ENCODE measurements at places on chromosomes 2 and 18. TPM values are rescaled to one million over a fixed set of nuclear protein-coding genes. Genes with fewer than 3 reads are reported as not detected.

- H3K27me3 ChIP-seq, result peaks cover 2% of the 10 kb centered on the region
- no peak for DNase-seq
- H3K36me3 ChIP-seq, result no peaks in the 10 kb centered on the region
- H3K4me1 ChIP-seq, result no peaks in the 10 kb centered on the region
- no peak overlapping the region for H3K4me3 ChIP-seq
These were observed 96.2 kb downstream of the GALNT3 start for GRCh38 chr2:165697748-165698443.

- DNase-seq, result no peak
- H3K4me3 ChIP-seq, result no peak overlapping the region
- peaks cover 9% of the 10 kb centered on the region for H3K4me1 ChIP-seq
- no peaks in the 10 kb centered on the region for H3K27me3 ChIP-seq
- H3K36me3 ChIP-seq, result no peaks in the 10 kb centered on the region
These were observed 39.1 kb downstream of the TMEFF2 start for GRCh38 chr2:192155511-192156118.

- H3K36me3 ChIP-seq, result no peaks in the 10 kb centered on the region
- H3K27ac ChIP-seq, result no peak overlapping the region
- no peak for DNase-seq
- H3K27me3 ChIP-seq, result no peaks in the 10 kb centered on the region
- H3K4me1 ChIP-seq, result no peaks in the 10 kb centered on the region
- H3K4me3 ChIP-seq, result no peak overlapping the region
These were observed 996.2 kb downstream of the SUCLG1 start for GRCh38 chr2:83462881-83463280.

- no peaks in the 10 kb centered on the region for H3K27me3 ChIP-seq
- no peak overlapping the region for H3K27ac ChIP-seq
- H3K4me3 ChIP-seq, result no peak overlapping the region
- H3K36me3 ChIP-seq, result no peaks in the 10 kb centered on the region
- DNase-seq, result no peak
These were observed 66.9 kb downstream of the VSNL1 start for GRCh38 chr2:17607379-17607778.

DNA sequence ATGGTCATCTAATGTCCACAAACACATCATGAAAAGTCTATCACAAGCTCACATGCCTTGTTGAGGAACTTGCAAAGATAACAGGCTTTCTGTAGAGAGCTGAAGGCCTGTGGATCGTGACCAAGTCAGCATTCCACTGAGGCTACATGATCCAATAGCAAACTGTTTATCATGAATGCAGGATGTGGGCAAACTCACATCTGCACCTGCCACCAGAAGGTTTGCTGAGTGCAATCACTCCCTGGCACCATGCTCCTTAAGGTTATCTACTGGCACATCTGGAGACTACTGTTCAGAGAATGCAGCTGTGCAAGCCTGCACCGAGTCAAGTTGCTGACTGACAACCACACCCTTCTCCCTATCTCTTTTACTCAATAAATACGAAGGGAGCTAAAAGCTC lies 67.3 kb upstream of the ACAA2 start:
- H3K27me3 ChIP-seq, result peaks cover under 1% of the 10 kb centered on the region
- DNase-seq, result no peak
- H3K27ac ChIP-seq, result no peak overlapping the region
- peaks cover 2% of the 10 kb centered on the region for H3K4me1 ChIP-seq

DNA sequence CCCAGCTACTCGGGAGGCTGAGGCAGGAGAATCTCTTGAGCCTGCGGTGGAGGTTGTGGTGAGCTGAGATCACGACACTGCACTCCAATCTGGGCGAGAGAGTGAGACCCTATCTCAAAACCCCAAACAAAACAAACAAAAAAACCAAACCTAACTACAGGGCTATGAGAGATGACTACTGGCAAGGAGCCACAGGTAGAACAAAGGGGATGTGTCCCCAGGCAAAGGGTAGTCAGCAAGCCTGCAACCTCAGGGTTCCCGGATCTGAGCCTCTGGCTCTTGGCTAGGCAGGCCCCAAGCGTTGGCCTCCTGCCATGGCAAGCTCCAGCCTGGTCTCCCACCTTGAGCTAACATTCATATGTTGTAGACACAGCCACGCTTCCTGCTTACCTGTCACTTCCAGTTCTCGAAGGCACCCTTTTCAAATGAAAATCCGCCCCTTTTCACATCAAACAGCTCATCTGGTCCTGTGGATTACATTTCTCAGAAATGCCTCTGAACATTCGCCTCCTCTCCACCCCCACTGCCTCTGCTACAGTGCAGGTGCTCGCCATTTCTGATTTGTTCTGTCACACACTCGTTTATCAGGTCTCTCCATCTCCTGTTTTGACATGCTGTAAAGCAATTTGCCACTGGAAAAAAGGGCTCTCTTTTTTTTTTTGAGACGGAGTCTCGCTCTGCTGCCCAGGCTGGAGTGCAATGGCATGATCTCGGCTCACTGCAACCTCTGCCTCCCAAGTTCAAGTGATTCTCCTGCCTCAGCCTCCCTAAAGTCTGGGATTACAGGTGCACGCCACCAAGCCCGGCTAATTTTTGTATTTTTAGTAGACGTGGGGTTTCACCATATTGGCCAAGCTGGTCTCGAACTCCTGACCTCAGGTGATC lies 13.1 kb upstream of the ACTR3 start:
- no peak overlapping the region for H3K4me3 ChIP-seq
- DNase-seq, result no peak
- H3K27me3 ChIP-seq, result no peaks in the 10 kb centered on the region
- H3K4me1 ChIP-seq, result peaks cover 17% of the 10 kb centered on the region
- H3K36me3 ChIP-seq, result no peaks in the 10 kb centered on the region

GRCh38 chr2:215758691-215759090 lies 254.7 kb downstream of the MREG start:
- no peaks in the 10 kb centered on the region for H3K36me3 ChIP-seq
- H3K27ac ChIP-seq, result peak overlapping the region; percentile 80
- no peak for DNase-seq
- peaks cover 32% of the 10 kb centered on the region for H3K4me1 ChIP-seq
- no peaks in the 10 kb centered on the region for H3K27me3 ChIP-seq
- H3K4me3 ChIP-seq, result peak overlapping the region; percentile 26

Gene CLEC4F
- not detected for total RNA-seq

Gene PNPT1
- 22.8 TPM for total RNA-seq

Gene ATP5MC3
- 87.2 TPM for total RNA-seq

DNA sequence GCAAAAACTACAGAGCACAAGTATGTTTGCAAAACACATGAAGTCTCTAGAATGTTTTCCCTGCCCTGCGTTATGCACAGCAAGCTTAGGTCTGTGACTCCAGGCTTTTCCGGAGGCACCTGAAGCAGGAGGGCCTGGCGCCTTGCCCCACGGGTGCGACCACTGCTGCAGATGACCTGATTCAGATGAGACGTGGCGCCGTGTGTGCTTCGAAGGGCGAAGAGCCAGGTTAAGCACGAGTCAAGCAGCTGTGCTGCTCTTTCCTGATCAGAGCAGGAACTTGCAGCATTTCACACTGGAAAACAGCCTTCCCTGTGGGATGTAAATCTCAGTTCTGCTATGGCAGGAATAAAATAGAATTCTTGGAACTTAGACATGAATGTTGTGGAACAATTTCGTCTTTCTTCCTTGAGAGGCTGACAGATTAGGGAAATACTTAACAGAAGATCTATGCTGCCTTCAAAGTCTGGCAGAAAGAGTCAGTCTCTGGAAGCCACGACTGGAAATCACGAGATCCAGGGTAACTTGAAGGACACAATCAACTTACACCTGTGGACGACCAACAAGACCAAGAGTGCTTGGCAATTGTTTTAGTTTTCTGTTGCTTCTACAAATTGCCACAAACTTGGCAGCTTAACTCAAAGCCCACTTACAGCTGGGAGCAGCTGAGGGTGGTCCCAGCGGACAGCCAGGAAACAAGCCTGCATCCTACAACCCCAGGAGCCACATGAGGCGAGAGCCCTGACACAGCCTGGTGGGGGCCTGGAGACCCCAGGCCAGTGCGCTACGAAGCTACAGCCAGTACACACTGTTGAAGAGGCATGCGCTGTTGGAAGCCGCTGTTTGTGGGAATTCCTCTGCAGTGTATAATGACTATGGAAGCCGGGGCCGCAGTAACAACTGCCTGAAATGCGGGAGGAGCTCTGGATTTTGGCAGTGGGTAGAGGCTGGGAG lies 42.9 kb downstream of the EIPR1 start:
- no peak overlapping the region for H3K27ac ChIP-seq
- no peak overlapping the region for H3K4me3 ChIP-seq
- H3K27me3 ChIP-seq, result no peaks in the 10 kb centered on the region
- H3K36me3 ChIP-seq, result peaks cover 14% of the 10 kb centered on the region
- DNase-seq, result no peak

DNA sequence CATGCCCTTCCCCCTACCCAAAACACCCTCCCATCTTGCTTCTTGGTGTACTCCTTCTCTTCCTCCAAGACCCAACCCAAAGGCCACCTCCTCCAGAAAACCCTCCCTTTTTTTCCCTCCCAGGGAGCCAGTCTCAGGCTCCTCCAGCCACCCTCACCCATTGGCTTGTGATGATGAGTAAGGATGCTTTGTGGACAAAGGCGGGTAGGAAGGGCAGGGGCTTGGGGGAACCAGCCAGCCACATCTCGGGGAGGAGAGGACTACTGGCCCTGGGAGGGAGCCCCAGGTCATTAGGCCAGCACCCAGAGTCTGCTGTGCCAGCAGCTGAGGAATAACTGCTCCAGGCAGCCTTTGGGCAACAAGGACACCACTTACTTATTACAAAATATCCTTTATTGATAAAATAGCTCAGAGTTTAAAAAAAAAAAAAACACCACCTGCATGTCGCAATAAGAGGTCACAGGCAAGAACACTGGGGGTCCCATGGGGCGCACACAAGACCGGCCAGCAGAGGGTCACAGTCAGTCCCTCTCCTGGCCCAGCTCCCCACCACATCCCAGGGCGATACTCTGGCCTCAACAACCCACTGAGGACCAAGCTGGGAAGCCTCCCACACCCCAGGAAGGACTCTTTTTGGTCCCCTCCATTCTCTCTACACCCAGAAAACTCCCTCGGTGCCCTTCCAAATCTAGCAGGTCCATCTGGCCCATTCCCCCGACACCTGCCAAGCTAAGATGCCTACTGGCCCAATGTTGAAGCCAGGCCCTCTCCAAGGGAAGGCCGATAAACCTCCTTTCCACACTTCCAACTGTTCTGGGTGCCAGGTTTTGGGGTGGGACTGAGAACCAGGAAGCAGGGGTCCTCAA lies 3.6 kb downstream of the ADRA2B start:
- no peaks in the 10 kb centered on the region for H3K36me3 ChIP-seq
- DNase-seq, result peak; percentile 85

DNA sequence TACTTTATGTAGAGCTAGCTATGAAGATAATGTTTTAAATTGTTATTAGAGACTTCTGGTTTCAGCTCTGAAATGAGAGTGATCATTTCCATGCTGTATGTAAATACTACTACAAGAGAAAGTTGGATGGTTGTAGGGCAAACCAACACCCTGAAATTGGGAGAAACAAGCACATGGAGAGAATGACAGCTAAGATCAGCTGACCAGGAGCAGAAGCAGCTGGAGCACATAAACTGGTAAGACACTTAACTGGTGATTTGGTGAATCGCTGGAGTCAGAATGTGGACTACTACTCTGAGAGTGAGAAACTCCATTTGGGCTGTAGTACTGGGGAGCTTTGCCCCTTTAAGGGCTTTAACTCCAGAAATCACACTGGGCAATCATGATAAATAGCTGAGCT lies 226.8 kb downstream of the RND3 start:
- H3K36me3 ChIP-seq, result no peaks in the 10 kb centered on the region
- H3K27me3 ChIP-seq, result no peaks in the 10 kb centered on the region
- no peak overlapping the region for H3K27ac ChIP-seq
- no peak for DNase-seq
- peaks cover 4% of the 10 kb centered on the region for H3K4me1 ChIP-seq
- no peak overlapping the region for H3K4me3 ChIP-seq

GRCh38 chr18:47418746-47419145 lies 167.3 kb upstream of the SKOR2 start:
- no peaks in the 10 kb centered on the region for H3K27me3 ChIP-seq
- no peak overlapping the region for H3K4me3 ChIP-seq
- no peaks in the 10 kb centered on the region for H3K4me1 ChIP-seq
- no peaks in the 10 kb centered on the region for H3K36me3 ChIP-seq
- no peak for DNase-seq
- no peak overlapping the region for H3K27ac ChIP-seq

DNA sequence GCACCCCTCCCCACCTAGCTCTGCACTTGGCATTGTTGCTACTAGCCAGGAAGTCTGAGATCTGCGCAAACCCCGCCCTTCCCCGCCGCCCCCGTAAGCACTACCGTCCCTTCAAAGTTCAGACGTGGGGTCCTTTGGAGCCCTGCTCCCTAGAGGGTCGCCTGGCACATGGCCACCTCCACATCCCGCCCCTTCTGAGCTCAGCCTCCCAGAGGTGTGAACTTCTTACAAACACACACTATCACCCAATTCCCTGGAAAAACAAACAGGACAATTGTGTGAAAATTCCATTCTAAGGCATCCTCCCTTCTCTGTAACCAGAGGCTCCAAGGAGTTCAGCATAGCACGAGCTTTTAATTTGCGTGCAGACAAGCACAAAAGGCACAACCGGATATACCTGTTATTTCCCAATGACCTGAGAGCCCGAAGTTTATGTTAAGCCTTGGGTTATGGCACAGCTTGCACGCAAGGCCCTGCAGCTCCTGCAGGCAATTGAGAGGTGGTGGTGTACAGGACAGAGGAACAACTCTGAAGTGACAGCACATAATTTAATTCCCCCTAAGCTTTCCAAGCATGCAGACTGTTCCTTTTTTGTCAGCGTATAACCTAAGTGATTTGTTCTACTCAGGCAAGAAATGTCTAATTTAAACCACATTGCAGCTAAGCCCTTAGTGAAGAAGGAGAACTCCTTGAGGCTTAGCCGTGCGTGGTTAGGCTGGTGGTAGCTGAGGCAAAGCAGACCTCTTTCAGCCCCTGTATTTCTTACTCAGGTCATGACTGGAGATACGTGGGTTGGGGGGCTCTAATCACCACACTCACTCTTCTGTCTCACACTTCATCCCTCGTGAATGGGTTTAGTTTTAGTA lies 20.3 kb upstream of the CYP1B1 start:
- H3K4me1 ChIP-seq, result peaks cover 58% of the 10 kb centered on the region
- no peak overlapping the region for H3K4me3 ChIP-seq
- H3K27ac ChIP-seq, result peak overlapping the region; percentile 93
- no peaks in the 10 kb centered on the region for H3K36me3 ChIP-seq
- H3K27me3 ChIP-seq, result no peaks in the 10 kb centered on the region

DNA sequence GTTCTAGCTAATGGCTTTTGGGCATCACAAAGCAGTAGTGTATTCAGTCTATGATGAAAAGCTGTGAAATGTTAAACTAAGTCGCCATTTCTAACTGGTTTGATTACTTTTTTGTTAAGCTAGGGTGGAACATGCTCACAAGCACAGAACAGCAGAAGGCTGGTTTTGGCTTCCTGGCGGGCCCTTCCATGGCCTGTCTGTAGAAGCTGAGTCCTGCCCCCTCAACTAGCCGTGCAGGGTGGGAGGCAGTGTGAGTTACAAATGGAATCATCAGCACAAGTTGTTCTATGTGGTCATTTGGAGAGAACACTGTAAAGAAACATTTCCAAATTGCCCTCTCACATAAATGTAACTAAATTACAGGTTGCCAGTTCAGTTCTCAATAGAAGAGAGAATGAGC lies 290.8 kb downstream of the ALPK2 start:
- H3K4me3 ChIP-seq, result no peak overlapping the region
- no peaks in the 10 kb centered on the region for H3K36me3 ChIP-seq
- H3K4me1 ChIP-seq, result no peaks in the 10 kb centered on the region
- no peaks in the 10 kb centered on the region for H3K27me3 ChIP-seq
- no peak for DNase-seq

Measured in osteoblast (primary cell).